Stimulated activated CD8-positive, alpha-beta memory T cell treated with anti-CD3 and anti-CD28 coated beads, Interleukin-7, amount 100 ng/mL, for 24 hours (primary cell): ENCODE measurements at places on chromosomes 3 and 15.

- DNase-seq: no peak
Measured at GRCh38 chr3:62636235-62636826, 238.9 kb downstream of the CADPS start.

DNA sequence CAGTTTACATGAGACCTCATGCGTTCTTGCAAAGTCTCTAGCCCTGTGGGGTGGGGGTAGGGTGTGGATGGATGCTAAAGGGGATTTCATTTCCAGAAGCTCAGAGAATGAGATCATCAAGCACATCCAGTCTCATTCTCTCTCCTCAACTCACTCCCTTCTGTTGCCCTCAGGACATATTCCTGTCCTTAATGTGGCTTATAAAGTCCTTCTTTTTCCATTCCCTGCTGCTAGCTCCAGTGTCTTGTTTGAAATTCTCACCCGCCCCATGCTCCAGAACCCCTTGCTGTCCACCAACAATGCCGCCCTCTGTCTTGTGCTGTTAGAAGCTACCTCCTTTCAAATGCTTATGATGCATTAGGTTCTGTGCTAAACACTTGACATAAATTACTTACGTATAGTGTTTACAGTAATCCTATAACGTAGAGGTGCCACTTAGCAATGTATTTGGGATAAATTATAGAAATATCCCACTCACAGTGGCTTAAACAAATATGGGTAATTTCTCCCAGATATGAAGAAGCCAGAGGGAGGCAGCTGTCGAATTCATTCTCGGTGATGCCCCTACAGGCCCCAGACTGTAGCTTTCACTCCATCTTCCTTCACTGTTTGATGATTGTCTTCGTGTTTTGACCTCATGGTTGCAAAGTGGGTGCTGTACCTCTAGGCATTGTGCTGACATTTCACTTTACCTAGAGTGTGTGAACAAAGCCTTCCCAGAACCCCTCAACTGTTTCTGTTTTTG is 273.1 kb upstream of the TBL1XR1 start:
- no peak for DNase-seq

GRCh38 chr15:85800478-85801123 is 5.9 kb upstream of the KLHL25 start:
- DNase-seq: no peak

GRCh38 chr3:151584566-151584965 is 123.7 kb upstream of the IGSF10 start:
- no peak for DNase-seq

DNA sequence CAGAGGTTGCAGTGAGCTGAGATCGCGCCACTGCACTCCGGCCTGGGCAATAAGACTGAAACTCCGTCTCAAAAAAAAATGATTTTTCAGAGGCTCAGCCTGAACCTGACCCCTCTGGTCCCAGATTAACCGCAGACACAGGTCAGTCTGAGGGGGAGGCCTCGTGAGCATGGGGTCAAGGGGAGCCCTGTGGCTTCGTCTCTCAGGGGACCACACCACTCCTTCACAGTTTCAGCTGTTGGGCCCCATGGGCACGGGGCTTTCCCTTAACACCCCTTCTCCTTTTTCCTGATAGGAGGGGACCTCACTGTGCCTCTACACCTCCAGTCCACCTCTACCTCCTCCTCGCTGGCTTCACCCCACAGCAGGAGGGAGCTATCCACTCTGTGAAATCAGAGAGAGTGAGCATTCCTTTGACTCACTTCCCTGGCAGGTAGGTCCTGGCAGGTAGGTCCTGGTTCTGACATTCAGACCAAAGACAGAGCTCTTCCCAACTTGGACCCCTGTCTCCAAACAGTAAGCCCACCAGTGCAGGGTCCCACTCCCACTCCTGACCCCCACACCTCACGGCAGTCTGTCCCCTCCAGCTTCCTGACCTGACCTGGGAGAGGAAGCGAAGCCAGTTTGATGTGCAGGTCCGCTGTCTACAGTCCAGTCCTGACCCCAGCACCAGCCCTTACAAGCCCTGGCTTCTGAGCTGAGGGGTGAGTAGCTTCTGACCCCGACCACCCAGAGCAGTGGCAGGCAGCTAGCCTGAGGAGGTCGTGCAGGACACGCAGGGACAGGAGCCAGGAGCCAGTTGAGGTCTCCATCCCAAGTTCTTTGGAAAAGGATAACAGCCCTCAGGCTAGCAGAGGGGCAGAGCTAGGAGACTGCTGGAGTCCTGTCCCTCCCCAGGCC is 9.0 kb downstream of the RRP9 start:
- no peak for DNase-seq

DNA sequence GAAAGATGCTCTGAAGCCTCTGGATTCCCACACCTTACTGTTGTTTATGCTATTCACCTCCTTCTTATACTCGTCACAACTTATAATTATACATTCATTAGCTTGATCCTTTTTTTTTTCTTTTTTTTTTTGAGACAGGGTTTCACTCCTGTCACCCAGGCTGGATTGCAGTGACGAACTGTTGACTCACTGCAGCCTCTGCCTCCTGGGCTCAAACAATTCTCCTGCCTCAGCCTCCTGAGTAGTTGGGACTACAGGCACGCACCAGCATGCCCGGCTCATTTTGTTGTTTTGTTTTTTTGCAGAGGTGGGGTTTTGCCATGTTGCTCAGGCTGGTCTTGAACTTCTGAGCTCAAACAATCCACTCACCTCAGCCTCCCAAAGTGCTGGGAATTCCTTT is 143.6 kb downstream of the PLCL2 start:
- no peak for DNase-seq

- DNase-seq: no peak
Measured at GRCh38 chr3:13555753-13556152, 6.8 kb downstream of the FBLN2 start.
